ENCODE measurements at places on chromosomes 12 and 14.

DNA sequence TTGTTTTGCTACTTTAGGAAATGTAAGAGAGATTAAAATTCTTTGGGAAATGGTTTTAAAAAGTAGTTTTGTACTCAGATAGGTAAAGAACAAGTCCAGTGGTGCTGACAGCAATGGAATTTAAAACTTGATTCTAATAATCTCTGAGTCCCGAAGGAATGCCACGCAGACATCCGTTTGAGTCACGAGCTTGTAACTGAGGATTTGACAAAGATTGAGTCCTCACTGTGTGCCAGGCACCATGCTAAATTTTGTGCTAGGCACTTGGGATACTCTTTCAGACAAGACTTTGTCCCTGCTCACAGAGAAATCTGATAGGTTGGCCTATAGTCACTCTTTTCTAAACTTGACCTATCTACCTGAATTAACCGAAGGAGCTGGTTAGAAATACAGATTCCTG, 12.7 kb downstream of the FLRT2 start:
- no peak for DNase-seq

DNA sequence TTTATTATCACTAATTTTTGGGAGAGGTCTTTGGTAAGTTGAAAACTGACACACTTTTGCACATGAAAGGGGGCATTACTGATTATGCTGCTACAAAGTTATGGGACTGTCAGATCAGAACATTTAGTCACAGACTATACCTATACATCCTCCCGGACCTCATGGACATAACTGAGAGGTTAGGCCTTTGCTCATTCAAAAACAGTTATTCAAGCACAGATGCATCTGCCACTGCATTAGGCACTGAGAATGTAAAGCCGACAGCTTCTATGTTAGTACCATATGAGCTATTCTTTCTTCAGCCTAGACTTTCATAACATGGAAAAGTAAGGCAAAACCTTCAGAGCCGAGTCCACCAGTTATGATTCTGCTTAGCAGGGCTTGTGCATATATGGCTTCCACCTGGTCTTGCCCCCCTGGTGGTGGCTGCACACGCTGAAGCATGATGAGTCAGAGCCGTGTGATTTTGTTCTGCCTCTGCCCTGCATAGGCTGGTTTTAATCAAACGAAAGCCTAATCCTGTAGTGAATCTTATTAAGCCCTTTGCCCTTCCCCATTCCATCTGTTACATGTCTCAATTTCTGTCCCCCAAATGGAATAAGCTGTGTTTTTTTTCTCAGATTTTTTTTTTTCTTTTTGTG, 21.8 kb upstream of the RNU6-8 start:
- DNase-seq, result no peak

DNA sequence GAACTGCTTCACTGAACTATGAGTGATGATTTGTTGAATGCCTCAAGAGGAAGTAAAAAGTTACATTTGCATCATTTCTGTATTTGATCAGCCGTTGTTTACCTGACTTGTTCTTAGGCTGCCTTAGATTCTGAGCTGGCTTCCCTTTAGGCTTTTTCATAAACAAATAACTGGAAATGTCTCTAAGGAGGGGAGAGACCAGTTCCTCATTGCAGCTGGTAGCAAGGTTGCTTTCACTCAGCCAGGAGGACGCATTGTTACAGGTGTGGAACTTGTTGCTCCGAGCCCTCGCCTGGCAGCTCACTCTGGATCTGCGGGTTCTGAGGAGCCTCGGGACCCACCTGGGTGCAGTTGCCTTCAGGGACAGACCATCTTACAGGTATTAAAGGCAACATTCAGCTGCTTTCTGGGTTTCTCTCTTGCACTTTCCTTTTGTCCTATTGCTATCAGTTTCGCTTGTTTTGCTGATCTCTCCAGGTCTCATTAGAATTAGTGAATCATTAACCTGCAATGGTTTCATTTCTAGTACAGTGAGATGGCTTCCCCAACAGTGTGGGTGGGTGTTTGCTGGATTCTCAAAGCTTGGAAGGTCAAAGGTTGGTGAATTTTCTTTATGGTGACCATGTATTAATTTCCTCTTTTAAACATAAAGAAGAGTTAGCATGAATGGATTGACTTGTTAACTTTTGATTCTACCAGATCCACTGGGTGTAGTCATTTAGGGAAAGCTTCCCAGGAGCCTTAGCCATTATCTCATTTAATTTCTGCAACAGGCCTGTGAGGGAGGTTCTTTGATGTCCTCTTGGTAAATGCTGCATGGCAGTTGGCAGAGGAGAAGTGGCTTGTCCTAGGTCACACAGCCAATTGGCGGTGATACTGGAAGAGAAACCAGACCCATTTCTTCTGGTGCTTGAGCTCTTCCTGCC, at the start of gene PLEKHG7:
Gene PLEKHG7 (plus strand): TSS at position 236 of the 926 bp plus-strand sequence. CDS start 3,643 bp downstream, outside the sequence.
- DNase-seq, result no peak

DNA sequence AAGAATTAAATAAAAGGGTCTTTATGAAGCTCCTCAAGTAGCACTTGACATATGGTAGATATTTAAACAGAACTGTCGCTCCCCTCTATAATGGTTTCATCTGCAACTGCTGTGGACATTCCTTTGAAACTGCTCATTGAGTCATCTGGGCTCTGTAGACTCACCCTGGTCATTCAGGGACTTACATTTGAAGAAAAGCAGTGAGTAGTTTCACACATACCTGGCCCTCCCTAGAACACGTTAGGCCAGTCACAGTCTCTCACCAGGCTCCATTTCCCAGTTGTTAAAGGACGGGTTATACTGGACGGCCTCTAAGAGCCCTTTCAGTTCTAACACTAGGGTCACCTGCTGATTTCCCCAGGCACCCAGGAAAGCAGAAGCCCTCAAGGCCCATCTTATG, 217.0 kb downstream of the BCL11B start:
- DNase-seq, result no peak

GRCh38 chr14:50791201-50791600, 39.8 kb downstream of the NIN start:
- DNase-seq, result no peak

DNA sequence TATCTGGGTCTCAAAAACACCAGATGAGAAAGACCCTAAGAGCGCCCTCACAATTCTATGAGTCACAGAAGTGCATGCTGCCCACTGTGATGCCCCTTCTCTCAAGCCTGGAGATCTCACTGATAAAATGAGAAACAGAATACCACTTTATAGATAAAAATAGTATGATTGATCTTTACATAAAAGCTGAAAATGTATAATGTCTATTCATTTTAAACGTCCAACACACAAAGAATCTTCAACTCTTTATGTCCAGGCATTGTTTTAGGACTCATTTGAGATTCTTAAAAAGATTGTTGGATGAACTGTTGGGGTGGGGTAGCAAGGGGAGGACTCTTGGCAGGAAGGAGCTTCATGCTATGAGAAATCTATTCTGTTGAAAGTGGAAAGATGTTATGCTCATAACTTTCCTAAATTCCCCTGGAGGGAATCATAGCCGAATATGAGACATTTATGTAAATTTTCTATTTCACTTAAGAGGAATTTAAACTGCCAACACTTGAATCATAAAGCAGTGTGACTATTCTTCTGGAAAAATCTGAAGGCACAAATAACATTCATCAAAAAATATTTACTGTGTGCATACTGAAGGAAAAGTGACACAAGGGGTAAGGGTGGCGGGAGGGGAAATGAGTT, 174.6 kb downstream of the STXBP6 start:
- DNase-seq, result no peak

DNA sequence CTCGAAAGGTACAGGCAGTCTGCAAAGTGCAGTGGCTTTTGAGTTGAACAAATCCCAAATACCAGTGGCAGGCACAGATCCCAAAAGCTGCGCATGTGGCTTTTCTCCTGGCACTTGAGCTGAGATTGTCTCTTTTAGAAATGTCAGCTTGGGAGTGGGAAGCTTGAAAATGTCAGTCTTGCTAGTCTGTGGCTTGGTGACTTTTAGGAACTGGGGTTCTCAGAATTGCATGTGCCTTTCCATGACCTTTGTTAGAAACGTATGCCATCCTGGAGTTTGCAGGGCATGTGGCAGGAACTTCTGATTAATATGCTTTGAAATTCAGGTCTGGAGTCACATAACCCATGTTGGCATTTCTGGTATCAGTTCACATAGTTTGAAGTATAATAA, 182.1 kb downstream of the CHST11 start:
- DNase-seq, result no peak

Data from stimulated activated CD4-positive, alpha-beta T cell treated with anti-CD3 and anti-CD28 coated beads, TNF-alpha, amount 100 ng/mL, for 48 hours (primary cell).